Tracheal epithelial cell (primary cell): ENCODE measurements at places on chromosomes 6 and 20. TPM values are rescaled to one million over a fixed set of nuclear protein-coding genes. Genes with fewer than 3 reads are reported as not detected.

SSTR4 gene
- total RNA-seq = not detected in 2 replicates

SLC17A2 gene
- total RNA-seq = not detected in 2 replicates

GZF1 gene
- total RNA-seq = 14.1 and 15.2 TPM in 2 replicates

CST4 gene
- total RNA-seq = not detected in 2 replicates

KCTD20 gene
- 30.9 and 34.5 TPM in 2 replicates for total RNA-seq

ROS1 gene
- total RNA-seq = under 0.01 and 0.24 TPM in 2 replicates

KCNS1 gene
- total RNA-seq = 1.1 and 3.9 TPM in 2 replicates

ULBP2 gene
- 3.6 and 11.1 TPM in 2 replicates for total RNA-seq

LSM14B gene
- total RNA-seq = 39.0 and 48.4 TPM in 2 replicates

SLC4A11 gene
- total RNA-seq = 3.0 and 3.1 TPM in 2 replicates

BPIFA1 gene
- not detected in 2 replicates for total RNA-seq

PSMA7 gene
- 366 and 432 TPM in 2 replicates for total RNA-seq

BMP2 gene
- 12.6 and 25.5 TPM in 2 replicates for total RNA-seq

SLC17A1 gene
- total RNA-seq = 1.4 TPM in 1 of 2 replicates, not detected in the other

BPIFA2 gene
- total RNA-seq = not detected in 2 replicates

TREM2 gene
- total RNA-seq = 2.8 and 3.1 TPM in 2 replicates

XKR7 gene
- under 0.01 TPM in 1 of 2 replicates, not detected in the other for total RNA-seq

SLC22A3 gene
- 8.0 and 9.2 TPM in 2 replicates for total RNA-seq

FERMT1 gene
- total RNA-seq = 69.5 and 82.7 TPM in 2 replicates

RGS17 gene
- total RNA-seq = 3.4 and 3.6 TPM in 2 replicates

DEF6 gene
- 21.0 and 42.8 TPM in 2 replicates for total RNA-seq

C4A gene
- 1.4 and 2.8 TPM in 2 replicates for total RNA-seq

NCOA5 gene
- 7.0 and 9.2 TPM in 2 replicates for total RNA-seq

THBS2 gene
- total RNA-seq = 0.85 and 10.6 TPM in 2 replicates

FOXO3 gene
- 43.5 and 45.5 TPM in 2 replicates for total RNA-seq

ZNF334 gene
- 1.2 and 2.6 TPM in 2 replicates for total RNA-seq

PNPLA1 gene
- not detected in 2 replicates for total RNA-seq

C6orf163 gene
- 1.4 TPM in 1 of 2 replicates, not detected in the other for total RNA-seq

MUCL3 gene
- total RNA-seq = under 0.01 TPM in 1 of 2 replicates, not detected in the other

DDX43 gene
- total RNA-seq = 0.43 and 0.48 TPM in 2 replicates

OR2J3 gene
- not detected in 2 replicates for total RNA-seq

RSPO3 gene
- not detected in 2 replicates for total RNA-seq

SLC17A3 gene
- 0.72 TPM in 1 of 2 replicates, not detected in the other for total RNA-seq

HDAC2 gene
- 45.2 and 84.1 TPM in 2 replicates for total RNA-seq

CCN5 gene
- not detected in 2 replicates for total RNA-seq

RAD21L1 gene
- total RNA-seq = not detected in 2 replicates

BPIFB4 gene
- total RNA-seq = not detected in 2 replicates

MOG gene
- total RNA-seq = not detected in 2 replicates

NKX2-4 gene
- not detected in 2 replicates for total RNA-seq

DNMT3B gene
- 1.1 and 1.9 TPM in 2 replicates for total RNA-seq

CLPSL2 gene
- not detected in 2 replicates for total RNA-seq

GPX5 gene
- total RNA-seq = not detected in 2 replicates

DCDC2 gene
- total RNA-seq = 0.43 and 55.7 TPM in 2 replicates

PTK7 gene
- 63.7 and 121 TPM in 2 replicates for total RNA-seq
